ENCODE measurements at places on chromosomes 12 and 14.

DNA sequence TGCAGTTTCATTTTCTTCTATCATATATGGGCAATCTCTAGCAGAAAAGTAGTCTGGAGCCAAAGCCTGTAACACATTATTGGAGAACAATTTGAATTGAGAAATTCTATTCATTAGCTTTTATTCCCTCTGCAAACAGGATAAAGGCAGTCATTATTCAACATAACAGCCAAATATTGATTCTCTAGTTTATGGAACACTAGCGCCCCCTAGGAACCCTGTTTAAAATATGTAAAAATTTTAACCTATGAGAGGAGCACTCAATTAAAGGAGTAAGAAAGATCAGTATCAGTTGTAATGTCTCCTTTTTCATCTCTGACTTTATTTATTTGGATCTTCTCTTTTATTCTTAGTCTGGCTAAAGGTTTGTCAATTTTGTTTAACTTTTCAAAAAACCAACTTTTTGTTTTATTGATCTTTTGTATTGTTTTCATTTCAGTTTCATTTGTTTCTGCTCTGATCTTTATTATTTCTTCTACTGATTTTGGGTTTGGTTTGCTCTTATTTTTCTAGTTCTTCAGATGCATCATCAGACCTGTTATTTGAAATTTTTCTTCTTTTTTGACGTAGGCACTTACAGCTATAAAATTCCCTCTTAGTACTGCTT, 4.8 kb upstream of the LMNTD1 start:
- no peak for DNase-seq

- peak; percentile 54 for DNase-seq
These were observed 21.3 kb upstream of the OASL start for GRCh38 chr12:121060149-121061001.

DNA sequence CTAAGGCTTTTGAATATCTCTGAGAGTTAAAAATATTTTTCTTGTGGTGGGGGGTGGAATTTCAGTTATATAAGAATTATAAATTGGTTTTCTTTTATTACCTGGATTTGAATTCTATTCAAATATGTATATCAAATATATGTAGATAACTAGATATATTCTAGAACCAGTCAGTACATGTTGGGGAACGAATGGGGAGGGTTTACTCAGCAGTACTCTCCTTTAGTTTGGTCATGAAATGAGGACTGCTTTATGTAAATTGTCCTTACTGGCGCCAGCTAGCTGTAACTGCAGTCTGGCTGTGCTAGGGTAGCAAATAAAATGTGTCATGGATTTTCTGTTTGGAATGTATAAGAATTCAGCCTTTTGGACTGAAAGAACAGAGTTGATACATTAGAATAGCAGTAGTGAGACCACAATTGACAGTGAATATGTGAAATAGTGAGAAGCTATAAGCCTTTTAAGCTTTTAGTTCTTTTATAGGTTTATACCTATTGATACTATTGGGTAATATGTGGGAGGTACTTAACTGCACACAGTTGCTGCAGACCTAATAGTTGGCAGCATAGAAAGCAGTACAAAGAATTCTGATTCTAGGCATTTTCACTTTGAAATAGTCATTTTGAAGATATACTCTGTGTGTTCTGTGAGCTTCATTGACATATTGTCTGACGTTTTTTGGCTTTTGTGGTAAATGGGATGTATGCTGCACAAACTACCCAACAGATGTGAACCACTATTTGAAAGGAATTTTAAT, 29.0 kb downstream of the ATF7IP start:
- DNase-seq = peak; percentile 23

GRCh38 chr14:89401241-89401640, 15.8 kb downstream of the FOXN3 start:
- DNase-seq = no peak

GRCh38 chr12:49933796-49934195, 16.7 kb upstream of the AQP2 start:
- DNase-seq = no peak

- no peak for DNase-seq
These were observed 582.7 kb downstream of the SLC6A15 start for GRCh38 chr12:84329938-84330337.

GRCh38 chr12:97560786-97561618, 98.4 kb downstream of the RMST start:
- no peak for DNase-seq

DNA sequence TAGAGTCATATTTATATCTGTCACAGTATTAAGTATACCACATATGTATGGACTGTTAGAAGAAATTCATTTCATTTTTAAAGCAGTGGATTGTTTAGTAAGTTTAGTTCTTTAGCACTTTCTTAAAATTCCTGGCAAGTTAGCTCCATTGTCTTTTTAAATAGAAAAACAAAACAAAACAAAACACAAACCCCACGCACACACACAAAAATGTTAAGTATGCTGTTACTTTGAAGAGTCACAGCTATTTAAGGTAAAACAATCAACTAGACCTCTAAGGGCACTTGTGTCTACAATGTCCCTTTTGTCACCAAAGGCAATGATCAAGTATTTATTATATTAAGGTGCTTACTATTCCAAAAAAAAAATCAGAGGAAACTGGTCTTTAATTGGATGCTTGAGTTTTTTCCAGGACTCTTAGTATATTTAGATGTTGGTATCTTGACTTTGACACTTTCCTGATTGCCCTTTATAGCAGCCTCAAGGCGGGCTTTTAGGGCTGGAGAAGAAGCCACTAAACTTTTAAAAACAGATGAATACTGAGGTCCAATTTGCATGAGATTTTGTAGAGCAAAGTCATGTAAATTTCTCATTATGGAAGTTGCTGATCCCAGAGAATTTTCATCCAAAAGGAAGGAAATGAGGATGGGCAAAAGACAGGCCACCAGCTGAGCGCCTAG, 85.5 kb upstream of the HECTD1 start:
- DNase-seq = no peak

DNA sequence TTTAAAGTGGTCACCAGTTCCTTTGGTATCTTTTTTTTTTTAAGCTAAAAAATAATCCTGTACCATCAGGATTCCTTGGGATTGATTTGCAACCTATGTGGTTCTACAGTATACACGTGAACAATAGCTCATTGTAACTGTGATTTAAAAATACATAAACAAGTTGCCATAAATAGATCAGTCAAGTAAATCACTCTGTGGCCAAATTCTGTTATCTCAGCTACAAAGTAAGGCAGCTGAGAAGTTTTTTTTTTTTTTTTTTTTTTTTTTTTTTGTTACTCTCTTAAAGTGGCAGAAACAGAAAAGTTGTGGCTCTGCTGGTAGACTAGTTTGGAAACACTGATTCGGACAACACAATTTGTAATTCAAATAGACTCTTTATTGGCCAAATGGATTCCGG, 104.5 kb downstream of the PRICKLE1 start:
- DNase-seq = no peak

- no peak for DNase-seq
These were observed 926.7 kb downstream of the DIO2 start for GRCh38 chr14:79284621-79285020.

- no peak for DNase-seq
These were observed 108.5 kb downstream of the SRGAP1 start for GRCh38 chr12:63952995-63953394.

- DNase-seq = no peak
These were observed 173.7 kb downstream of the RBM19 start for GRCh38 chr12:113792450-113792849.

DNA sequence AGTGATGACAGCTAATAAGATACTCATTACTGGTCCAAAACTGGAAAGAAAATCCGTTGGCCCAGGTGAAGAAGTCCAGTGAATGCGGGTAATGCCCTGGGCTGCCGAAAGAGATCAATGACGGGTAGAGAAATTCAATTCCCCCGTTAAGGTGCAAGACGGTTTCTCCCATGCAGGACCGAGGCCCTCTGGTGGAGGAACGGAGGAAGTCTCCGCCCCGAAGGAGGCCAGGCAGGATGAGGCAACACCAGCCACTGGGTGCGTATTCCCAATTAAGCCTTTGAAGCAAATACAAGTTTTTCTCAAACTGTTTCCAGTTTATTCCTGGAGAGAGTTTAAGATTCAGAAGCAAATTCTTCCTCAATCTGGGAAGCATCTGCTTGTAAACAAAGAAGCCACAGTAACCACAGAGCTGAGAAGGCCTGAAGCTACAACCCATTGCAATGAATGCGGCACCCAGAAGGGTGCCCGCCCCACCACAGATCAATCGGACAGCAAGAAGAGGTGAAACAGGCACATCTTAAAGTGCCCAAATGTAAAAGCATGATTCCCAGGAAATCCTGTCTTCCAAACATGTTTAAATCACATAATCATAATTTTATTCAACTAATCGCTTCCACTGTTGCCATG, 118.5 kb downstream of the TTC7B start:
- DNase-seq = peak; percentile 81

GRCh38 chr14:100304825-100305323, 1.4 kb downstream of the SLC25A29 start:
- DNase-seq = no peak

GRCh38 chr14:54840336-54840735, 62.3 kb downstream of the GCH1 start:
- no peak for DNase-seq

GRCh38 chr12:26251600-26251999, 56.2 kb downstream of the SSPN start:
- DNase-seq = no peak

- DNase-seq = no peak
These were observed 58.9 kb upstream of the ANKS1B start for GRCh38 chr12:100043631-100044030.

- DNase-seq = no peak
These were observed 555.9 kb upstream of the TMEM132C start for GRCh38 chr12:127711108-127711507.

DNA sequence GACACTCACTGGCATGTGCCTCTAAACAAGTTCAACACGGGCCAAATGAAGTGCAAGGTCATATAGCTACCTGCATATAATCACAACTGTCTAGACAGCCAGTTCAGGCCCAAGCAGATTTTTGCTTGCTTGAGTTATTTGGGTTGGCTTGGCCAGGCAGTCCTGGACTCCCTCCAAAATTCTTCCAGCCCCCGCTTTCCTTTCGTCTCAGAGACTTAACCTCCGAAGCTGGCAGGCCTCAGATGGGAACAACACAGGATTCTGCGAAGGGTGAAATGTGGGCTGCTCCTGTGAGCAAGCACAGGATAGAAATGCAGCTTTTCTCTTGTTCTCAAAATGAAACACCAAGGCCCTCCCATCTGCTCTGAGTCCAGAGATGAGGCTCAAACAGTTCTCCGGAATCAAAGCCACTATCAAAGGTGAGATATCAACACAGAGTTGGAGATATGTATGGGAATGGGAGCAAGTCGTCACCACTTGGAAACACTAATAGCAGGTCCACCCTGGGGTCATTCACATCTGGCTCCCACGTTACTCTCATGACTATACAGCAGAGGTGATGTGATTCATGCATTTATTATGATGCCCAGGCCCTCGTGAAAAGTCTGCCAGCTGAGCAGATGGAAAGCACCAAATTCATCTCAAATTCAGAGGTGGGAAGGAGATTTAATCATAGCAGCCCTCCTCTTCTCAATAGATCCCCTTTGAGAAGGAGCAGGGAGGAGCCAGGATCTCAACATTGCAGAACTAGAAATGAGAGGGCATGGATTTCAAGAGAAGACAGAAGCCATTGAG, 389.8 kb downstream of the NUAK1 start:
- no peak for DNase-seq

DNA sequence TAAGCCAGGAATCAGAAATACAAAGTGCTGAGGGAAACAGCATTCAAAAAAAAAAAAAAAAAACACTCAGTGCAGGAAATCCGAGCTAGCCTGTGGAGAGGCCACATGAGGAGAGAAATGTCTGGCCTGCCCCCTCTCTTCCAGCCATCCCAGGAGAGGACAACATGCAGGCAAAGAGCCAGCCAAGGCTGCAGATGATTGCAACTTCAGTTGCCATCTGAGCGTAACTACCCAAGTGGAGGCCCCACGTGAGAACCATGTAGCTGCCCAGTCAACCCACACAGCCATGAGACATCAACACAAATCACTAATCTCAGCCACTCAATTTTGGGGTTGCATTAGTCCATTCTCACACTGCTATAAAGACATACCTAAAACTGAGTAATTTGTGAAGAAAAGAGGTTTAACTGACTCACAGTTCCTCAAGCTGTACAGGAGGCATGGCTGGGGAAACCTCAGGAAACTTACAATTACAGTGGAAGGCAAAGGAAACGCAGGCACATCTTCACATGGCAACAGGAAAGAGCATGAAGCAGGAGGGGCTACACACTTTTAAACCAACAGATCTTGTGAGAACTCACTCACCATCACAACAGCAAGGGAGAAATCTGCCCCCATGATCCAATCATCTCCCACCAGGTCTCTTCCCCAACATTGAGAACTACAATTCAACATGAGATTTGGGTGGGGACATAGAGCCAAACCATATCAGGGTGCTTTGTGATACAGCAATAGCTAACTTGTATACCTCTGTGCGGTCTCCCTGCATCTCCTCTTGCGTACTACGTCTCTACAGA, 161.1 kb downstream of the PIWIL1 start:
- DNase-seq = no peak

DNA sequence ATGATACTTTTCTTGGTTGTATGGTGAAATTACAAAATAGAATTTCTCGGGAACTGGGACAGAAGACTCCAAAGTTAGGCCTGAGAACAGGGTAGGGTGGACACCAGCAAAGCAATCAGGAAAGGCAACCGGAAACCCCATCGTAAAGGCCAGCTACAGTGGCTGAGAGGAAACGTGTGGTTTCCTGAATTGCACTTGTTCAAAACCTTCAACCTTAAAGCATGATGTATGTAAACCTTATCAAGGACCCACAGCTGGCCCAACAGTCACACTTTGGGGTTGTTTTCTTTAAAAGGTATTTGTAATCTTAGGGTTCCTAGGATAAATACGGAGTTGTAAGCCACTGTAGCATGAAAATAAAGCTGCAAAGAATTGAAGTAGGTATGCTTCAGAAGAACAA, 2.2 kb upstream of the PTGDR start:
- DNase-seq = no peak

GRCh38 chr14:103057372-103058163, at the start of gene CDC42BPB:
TSS of gene CDC42BPB (minus strand) at chr14:103057549. CDS start at chr14:103057173, 376 bp downstream.
- DNase-seq = peak; percentile 50

GRCh38 chr14:67722293-67722692, 20.6 kb downstream of the RDH12 start:
- DNase-seq = no peak

GRCh38 chr12:95789126-95790032, 1.2 kb downstream of the NTN4 start:
- no peak for DNase-seq

DNA sequence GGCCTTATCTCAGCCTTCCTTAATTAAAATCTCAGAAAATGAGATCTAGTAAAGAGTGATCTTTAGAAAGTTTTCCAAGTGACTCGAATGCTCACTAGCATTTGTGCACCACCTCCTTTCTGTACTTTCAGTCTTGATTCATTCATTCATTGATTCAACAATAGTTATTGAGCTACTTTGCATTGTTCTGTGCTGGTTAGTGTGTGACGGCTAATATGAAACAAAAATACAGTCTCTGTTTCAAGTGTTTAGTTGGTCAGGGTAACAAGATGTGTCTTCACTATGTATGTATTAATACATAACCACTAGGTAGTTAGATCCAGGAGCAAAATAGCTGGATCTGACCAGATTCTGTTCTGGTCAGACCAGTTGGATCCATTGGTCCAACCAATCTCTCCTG, 100.9 kb downstream of the FAR2 start:
- DNase-seq = no peak

Measured in activated naive CD4-positive, alpha-beta T cell treated with anti-CD3 and anti-CD28 coated beads, Interleukin-2, amount 50 U/mL, for 16 hours (primary cell).